ENCODE measurements at places on chromosomes 4 and X. TPM values are rescaled to one million over a fixed set of nuclear protein-coding genes. Genes with fewer than 3 reads are reported as not detected.
A peak's percentile ranks its signal among the peaks of the same experiment; 100 is the strongest.

- no peak for DNase-seq
- peaks cover 2% of the 10 kb centered on the region for H3K36me3 ChIP-seq
- no peak overlapping the region for H3K4me3 ChIP-seq
- no peaks in the 10 kb centered on the region for H3K27me3 ChIP-seq
Measured at GRCh38 chr4:15605537-15605936, 49.6 kb downstream of the FBXL5 start.

- no peak for DNase-seq
- no peaks in the 10 kb centered on the region for H3K36me3 ChIP-seq
- no peak overlapping the region for H3K27ac ChIP-seq
- H3K4me1 ChIP-seq: no peaks in the 10 kb centered on the region
- no peak overlapping the region for H3K4me3 ChIP-seq
Measured at GRCh38 chr4:42816189-42816879, 76.2 kb upstream of the GRXCR1 start.

DNA sequence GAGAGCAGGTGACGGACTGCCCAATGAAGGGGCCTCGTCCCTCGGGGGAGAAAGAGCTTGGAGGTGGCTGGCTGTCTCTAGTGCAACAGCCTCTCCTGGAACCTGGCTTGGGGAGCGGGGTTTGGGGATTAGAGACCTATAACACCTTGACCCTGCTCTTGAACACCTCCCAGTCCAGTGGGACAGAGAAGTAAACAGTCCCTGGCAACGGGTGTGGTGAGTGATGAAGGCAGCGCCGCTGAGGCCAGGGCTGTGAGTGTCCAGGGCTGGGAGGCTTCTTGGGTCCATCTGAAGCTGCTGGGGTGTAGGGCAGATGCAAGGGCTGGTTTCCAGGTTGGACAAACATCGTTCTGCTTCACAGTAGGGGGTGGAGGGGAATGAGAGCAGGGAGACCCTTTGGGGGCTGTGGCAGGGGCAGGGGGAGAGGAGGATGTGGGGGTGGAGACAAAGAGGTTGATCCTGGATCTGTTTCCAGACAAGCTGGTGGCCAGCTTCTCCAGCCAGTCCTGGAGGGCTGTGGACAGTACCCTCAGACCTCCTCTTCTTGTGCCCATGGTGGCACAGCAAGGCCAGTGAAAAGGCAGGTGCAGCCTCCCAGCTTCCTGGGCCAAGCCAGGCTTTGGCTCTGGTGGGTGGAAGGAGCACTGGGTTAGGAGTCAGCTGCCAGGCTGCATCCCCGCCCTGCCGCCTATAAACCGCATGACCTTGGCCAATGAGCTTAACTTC lies 3.8 kb downstream of the NSG1 start:
- DNase-seq: no peak
- no peaks in the 10 kb centered on the region for H3K36me3 ChIP-seq
- no peaks in the 10 kb centered on the region for H3K27me3 ChIP-seq

GRCh38 chr4:26583538-26583864 lies 383 bp upstream of the TBC1D19 start:
- H3K36me3 ChIP-seq: no peaks in the 10 kb centered on the region
- peak overlapping the region; percentile 38 for H3K27ac ChIP-seq
- H3K4me1 ChIP-seq: no peaks in the 10 kb centered on the region
- no peak for DNase-seq
- H3K27me3 ChIP-seq: no peaks in the 10 kb centered on the region

DNA sequence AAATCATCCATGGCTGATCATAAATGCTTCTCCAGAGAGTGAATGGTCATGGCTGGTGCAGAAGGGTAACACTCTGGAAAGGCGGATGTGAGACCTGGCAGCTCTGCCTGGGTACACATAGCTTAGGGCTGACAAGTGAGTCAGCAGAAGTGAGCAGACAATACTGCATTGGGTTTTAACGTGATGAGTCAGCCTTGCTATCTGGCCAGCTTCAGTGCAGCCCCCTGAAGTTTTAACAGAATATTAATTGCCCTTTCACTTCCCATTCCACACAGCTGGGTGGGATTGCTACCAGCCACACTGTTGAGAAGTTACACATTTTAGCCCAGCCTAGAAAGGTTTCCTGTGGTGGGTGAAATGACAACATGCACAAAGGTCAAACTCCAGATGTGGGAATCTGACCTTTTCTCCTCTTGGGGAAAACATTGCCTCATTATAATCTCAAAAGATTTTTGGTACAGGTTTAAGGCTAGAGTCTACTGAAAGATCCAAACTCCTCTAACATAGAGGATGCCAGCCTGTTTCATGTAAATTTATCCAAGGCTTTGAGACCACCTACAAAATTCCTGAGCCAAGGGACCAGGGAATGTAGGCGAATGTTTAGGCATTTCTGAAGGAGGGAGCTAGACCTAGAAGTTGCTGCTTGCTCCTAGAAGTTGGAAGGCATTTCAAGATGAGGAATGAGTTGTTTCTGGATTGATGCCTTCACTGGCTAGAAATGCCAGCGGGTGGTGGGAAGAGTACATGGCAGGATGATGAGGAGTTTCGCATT lies 230.3 kb upstream of the PGRMC2 start:
- H3K27me3 ChIP-seq: no peaks in the 10 kb centered on the region
- DNase-seq: peak; percentile 84
- peak overlapping the region; percentile 98 for H3K27ac ChIP-seq
- H3K4me3 ChIP-seq: no peak overlapping the region

- no peak overlapping the region for H3K4me3 ChIP-seq
- no peaks in the 10 kb centered on the region for H3K4me1 ChIP-seq
- no peaks in the 10 kb centered on the region for H3K27me3 ChIP-seq
- DNase-seq: no peak
Measured at GRCh38 chrX:131316260-131316659, 27.2 kb upstream of the IGSF1 start.

DNA sequence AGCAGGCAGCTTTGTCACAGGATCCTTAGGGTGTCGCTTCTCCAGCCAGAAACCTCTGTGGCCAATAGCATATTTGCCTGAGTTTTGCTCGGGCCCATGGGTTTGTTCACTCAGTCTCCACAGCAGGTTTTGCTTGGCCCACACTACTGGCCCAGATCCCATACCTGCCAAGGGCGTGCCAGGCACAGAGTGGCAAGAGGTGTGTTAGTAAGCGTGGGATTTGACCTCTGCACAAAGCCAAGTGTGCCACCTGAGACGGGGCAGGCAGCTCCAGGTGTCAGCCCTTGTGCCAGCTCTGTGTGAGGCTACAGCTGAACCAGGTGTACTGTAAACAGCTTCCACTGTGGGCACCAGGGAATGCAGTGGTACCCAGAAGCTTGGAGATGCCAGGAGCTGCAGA lies 2003.0 kb downstream of the C4orf33 start:
- no peaks in the 10 kb centered on the region for H3K4me1 ChIP-seq
- no peaks in the 10 kb centered on the region for H3K36me3 ChIP-seq
- H3K27ac ChIP-seq: no peak overlapping the region
- DNase-seq: no peak

GRCh38 chrX:7146703-7147412 lies 654 bp upstream of the STS start:
- H3K4me1 ChIP-seq: no peaks in the 10 kb centered on the region
- DNase-seq: no peak
- H3K36me3 ChIP-seq: no peaks in the 10 kb centered on the region
- no peaks in the 10 kb centered on the region for H3K27me3 ChIP-seq

GRCh38 chr4:54322818-54323417 lies 93.8 kb downstream of the PDGFRA start:
- no peaks in the 10 kb centered on the region for H3K4me1 ChIP-seq
- DNase-seq: peak; percentile 63
- no peak overlapping the region for H3K4me3 ChIP-seq

The MAGEA1 gene
- not detected for total RNA-seq

The CTAG1A gene
- total RNA-seq: not detected

The ATOH1 gene
- not detected for total RNA-seq
